H4 (cell line): ENCODE measurements at places on chromosomes 1 and 21.
A peak's percentile ranks its signal among the peaks of the same experiment; 100 is the strongest.

DNA sequence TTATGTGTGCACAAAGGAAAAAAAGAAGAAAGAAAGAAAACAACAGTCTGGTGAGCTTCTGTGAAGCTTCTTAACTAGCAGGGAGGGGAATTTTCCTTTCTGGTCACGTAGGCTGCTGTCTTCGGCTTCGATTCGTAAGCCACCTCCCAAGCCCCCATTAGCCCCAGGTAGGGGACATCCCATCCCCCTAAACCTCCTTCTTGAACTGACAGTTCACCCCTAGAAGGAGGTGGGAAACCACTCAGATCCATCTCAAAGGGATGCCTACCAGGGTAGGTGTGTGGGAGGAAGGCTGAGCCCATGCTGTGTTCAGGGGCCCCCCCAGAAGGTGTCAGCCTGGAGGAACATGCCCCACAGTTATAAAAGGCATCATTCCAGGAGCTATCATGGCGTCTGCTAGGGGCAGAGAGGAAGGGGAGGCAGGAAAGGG, 25.8 kb downstream of the CD247 start:
- DNase-seq, result no peak

DNA sequence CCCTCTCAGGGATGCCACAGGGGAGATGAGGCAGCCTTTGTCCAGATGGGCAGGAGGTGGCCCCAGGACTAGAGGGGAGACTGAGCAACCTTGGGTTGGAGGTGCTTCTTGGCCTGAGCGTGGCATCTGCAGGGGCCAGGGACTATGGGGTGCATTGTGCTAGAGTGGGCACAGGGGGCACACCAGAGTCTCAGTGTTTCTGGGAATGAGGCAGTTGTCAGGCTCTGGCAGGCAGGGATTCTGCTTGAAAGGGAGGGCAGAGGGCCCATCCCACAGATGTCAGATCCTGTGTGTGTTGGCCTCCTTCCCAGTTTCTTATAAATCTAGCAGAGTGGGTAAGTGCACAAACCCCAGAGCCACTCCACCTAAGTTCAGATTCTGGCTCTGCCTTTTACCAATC, 13.7 kb downstream of the LGR6 start:
- peak; percentile 75 for DNase-seq

- DNase-seq, result no peak
These were observed 53.9 kb upstream of the ACTRT2 start for GRCh38 chr1:2967329-2967725.

GRCh38 chr1:897226-897625, 26.5 kb upstream of the SAMD11 start:
- DNase-seq, result no peak

GRCh38 chr1:1128454-1129139, 12.7 kb upstream of the C1orf159 start:
- no peak for DNase-seq

DNA sequence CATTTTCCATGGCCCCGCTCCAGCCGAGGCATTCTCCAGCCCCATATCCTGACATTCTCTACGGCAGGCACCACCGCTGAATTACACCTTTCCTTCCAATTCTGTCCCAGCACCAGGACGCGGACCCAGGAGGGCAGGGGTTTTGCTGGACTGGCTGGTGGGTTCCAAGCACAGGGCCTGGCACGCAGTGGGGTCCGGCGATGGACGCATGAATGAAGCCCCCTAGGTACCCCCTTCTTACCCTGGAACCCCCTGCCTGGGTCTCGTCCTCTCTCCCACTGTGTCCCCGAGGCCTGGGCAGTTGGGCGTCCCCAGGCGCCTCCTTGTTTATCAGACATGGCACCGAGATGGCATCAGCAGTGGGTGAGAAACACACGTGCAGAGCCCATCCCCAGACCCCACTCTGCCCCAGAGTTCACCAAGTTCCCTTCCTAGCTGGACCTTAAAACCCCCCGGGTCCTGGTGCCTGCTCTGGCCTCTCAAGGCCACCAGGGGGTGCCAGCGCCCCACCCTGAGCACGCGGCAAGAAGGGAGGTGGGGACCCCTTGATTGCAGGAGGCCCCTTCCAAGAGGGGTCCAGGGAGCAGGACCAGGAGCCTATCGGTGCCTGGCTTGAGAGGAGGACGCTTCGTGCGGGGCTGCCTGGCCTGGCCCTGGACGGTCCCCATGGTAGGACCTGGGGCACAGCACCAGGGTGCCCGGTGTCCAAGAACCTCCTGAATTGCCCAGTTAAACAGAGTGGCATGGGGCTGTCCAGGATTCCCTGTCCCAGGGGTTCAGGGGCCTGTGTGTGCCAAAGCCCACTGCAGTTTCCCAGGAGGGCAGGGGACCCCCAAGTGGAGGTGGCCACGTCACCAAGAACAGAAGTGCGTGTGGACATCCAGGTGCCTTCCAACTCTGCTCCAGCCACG, 46.1 kb downstream of the MEGF6 start:
- DNase-seq, result no peak

- DNase-seq, result no peak
These were observed 29.0 kb downstream of the PRMT2 start for GRCh38 chr21:46664316-46664995.

DNA sequence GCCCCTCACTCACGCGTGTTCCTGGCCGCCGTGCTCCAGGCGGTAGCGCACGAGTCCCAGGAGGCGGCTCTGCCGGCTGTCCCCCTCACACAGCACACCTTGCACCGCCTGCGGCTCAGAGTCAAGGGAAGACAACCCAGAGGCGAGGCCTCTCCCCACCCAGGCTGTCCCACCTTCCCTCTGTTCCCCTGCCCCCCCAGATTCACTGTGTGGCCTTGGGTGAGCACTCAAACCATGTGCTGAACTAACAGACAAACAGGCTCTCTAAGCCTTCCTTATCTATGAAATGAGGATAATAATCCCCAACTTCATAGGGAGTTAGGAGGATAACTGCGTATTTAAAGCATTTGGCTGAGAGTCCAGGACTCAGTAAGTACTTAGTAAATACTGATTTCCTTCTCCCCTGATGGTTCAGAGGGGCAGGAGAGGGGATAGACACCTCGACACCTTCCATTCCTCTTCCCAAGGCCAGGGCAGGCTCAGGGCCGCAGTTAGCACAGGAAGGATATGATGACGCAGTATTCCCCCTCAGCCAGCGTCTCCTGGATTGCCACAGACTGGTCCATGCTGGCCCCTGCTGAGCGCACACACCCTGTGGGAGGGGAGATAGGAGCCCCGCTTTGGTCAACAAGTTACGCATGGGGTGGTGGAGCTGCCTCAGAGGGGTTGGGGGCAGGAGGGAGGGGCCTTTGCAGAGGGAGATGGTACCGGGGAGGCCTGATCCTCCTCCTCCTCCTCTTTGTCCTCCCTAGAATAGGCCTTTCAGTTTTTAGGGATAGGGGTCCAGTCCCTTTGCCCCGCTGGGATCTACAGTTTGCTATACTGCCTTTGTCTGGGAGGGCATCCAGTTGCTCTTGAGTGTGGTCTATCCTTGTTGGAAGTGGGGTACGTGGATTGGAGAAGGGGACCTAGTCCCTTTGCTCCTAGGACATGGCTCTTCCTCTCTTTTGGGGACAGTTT, 830 bp downstream of the INPP5B start:
- DNase-seq, result peak; percentile 60

DNA sequence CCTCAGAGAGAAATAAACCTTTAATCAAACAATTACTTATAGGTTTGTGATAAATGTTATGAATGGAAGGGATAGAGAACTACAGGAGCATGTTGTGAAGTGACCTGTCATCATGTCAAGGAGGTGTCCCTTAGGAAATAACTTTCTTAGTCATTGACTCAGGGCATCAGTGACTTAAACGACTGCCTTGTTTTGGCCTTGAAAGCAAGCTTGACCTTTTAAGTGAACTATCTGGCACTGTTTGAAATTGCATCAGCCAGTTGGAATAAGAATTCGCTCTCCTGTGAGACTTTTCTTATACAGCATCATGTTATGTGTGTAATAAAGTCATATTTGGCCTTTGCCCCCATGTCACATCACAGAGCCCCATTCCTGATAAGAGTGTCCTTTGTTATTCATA, 30.9 kb downstream of the LRRC8B start:
- no peak for DNase-seq

DNA sequence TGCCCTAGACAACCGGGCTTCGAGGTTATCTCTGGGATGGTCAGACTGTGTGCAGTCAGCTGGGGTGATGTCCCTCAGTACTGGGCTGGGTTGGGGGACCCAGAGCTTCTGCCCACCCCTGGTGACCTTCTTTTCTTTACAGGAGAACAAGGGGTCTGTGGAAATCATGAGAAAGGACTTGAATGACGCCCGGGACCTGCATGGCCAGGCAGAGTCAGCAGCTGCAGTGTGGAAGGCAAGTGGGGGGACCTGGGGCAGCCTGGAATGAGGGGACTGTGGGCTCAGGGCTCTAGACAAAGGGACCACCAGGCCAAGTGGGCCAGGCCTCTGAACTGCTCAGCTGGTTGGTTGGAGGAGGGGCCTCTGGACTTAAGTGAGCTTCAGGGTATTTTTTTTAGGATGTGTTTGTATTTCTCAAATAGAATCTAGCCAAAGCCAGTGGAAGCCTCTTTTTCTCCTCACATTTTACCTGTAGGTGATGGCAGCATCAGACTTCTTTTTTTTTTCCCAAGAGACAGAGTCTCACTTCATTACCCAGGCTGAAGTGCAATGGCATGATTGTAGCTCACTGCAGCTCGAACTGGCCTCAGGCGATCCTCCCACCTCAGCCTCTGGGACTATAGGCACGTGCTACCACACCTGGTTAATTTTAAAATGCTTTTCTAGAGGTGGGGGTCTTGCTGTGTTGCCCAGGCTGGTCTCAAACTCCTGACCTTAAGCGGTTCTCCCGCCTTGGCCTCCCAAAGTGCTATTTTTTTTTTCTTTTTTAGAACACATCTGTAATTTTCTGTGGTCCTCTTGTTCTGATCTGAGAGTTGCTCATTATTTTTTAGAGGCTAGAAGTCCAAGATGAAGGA, 1.9 kb downstream of the RNF187 start:
- DNase-seq, result no peak

GRCh38 chr1:173415490-173415889, 61.6 kb upstream of the PRDX6 start:
- no peak for DNase-seq

DNA sequence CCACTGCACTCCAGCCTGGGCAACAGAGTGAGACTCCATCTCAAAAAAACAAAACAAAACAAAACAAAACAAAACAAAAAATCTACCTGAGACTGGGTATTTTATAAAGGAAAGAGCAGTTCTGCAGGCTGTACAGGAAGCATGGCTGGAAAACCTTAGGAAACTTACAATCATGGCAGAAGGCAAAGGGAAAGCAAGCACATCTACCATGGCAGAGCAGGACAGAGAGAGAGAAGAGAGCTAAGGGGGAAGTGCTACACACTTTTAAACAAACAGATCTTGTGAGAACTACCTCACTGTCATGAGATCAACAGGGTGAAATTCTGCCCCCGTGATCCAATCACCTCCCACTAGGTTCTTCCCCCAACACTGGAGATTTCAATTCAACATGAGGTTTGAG, 198.3 kb upstream of the SAMSN1 start:
- DNase-seq, result no peak

DNA sequence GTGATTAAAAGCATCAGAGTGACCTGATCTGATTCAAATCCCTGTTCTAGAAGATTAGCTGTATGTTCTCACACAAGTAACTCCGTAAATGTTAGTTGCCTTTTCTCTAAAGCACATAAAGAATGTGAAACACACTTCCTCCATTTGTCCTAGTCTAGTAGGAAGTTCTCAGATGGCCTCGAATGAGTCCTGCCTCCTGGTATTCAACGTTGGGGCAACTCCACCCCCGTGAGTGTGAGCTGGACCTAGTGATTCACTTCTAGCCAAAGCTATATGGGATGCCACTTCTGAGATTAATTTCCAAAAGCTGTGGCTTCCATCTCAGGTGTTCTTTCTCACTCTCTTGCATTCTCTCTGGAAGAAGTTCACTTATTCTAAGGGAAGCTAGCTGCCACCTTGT, 267.6 kb downstream of the GPATCH2 start:
- no peak for DNase-seq

DNA sequence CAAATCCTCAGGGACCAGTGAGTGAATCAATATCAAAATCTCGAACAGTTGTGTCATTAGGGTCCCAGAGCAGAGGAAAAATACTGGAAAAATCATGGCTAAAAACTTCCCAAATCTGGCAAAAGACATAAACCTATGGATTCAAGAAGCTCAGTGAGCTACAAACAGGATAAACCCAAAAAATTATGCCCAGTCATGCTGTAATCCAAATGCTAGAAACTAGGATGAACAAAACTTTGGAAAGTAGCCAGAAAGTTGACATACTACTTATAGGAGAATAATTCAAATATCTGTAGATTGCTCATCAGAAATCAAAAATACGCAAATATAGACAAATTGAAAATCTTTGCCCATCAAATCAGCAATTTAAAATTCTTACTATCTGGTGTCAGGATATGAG, 34.6 kb upstream of the ATP1A1 start:
- no peak for DNase-seq

DNA sequence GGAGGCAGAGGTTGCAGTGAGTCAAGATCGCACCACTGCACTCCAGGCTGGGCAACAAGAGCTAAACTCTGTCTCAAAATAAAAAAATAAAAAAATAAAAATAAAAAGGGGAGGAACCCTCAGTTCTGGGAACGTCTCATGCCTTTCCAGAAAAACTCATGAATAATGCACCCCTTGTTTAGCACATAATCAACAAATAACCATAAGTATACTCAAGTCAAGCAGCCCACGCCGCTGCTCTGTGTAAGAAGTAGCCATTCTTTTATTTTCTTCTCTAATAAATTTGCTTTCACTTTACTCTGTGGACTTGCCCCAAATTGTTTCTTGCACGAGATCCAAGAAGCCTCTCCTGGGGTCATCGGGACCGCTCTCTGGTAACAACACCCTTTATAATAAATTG, 14.5 kb upstream of the ACTA1 start:
- no peak for DNase-seq

GRCh38 chr1:233635765-233636502, 22.0 kb downstream of the KCNK1 start:
- peak; percentile 86 for DNase-seq

- no peak for DNase-seq
These were observed 1.2 kb downstream of the RAB25 start for GRCh38 chr1:156062189-156062588.

GRCh38 chr1:55720261-55720660, 505.1 kb upstream of the USP24 start:
- DNase-seq, result no peak

DNA sequence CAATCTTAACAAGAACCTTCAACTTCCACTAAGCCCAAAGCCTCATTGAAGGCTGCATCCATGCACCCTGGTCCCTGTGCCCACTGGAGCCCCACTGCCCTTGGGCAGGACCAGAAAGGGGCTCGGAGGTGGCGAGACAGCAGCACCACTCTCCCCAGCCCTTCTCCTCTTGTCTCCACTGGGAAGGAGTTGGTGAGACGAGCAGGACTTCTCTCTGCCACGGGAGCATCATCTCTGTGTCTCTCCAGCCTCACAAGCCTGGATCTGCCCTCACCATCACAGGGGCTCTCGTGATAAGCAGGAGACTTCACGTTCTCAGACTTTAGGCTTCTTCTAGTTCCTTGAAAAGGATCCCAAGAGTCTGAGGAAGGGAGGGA, 7.2 kb upstream of the ETV3L start:
- DNase-seq, result no peak
